ENCODE measurements at places on chromosomes 5 and 9.

- no peak for DNase-seq
Observed at GRCh38 chr5:157827423-157827822, 31.5 kb downstream of the CLINT1 start.

DNA sequence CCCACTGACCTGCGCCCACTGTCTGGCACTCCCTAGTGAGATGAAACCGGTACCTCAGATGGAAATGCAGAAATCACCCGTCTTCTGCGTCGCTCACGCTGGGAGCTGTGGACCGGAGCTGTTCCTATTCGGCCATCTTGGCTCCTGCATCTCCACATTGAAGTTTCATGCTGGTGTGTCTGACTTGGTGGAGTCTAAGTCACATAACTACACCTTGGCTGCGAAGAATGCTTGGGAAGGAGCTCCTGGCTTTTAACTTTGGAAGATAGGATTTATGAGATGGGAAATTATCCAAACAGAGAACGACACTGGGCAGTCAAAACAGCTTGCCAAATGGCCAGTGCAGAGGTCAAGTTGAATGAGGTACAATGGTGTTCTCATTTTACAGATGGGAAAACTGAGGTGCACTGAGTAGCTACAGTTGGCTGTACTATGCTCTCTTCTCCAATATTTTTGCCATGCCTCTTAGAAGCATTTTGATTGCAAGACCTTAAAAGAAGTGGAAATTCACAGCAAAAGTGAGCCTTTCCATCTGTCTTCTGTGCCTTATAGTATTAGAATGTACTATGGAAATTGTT lies 36.7 kb downstream of the CCDC192 start:
- no peak for DNase-seq

DNA sequence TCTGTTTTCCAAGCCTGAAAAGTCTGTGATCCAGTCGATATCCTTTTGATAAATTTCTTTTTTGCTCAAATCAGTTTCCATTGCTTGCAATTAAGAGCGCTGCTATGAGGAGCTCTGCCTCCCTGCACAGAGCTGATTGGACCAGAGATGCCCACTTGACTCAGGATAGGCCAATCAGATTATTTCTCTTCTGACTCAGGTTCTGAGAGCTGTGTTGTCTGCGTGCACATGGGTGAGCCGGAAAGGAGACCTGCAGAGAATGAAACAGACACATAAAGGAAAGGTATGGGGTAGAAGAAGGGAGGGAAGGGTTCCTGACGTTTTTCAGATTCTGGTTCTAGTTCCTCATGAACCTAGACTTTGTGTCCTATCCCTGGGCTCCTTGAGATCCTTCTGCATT lies 15.8 kb upstream of the FABP6 start:
- no peak for DNase-seq

GRCh38 chr9:4714266-4715016 lies 26.6 kb downstream of the AK3 start:
- DNase-seq, result no peak

GRCh38 chr9:123749580-123750202 lies 180.2 kb downstream of the DENND1A start:
- peak; percentile 75 for DNase-seq

GRCh38 chr5:107605596-107606125 lies 65.1 kb downstream of the EFNA5 start:
- no peak for DNase-seq

DNA sequence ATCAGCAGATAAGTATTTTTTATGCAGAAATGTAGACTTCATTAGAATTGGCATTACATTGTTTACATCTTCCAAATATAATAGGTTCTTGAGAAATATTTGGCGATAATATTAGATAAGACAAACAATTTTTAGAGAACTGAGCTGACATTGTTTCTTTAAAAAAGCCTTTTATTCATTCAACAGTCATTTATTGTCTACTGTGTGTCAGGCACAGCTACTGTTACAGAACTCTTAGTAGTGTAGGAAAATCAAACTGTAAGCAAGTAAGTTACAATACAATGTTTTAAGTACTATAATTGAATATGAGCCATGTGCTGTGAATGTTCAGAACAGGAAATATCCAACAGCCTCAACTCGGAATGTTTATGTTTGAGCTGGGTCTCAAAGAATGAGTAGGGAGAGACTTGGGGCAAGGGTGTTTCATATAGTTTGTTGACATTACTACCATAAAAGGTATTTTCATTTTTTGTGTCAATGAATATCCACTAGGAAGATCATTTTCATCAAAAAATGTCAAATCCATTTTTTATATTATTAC lies 114.0 kb downstream of the CDC42SE2 start:
- DNase-seq, result no peak

DNA sequence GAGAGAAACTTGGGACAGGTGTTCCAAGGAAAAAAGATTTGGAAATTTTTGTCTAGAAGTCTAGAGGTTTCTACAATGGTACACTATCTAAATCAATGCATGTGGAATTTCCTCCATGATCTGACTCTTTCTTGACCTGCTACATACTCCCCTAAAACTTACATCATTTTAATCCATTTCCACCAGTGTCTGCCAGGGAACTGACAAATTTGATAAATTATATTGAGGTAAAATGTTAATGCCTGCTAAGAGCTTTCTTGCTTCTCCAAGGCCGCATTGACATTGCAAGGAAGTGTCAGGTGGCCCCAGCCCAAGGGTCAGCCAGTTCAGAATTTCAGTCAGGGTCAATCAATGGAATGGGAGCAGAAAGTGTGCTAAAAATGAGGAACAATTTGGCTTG lies 163.4 kb upstream of the FBXL17 start:
- no peak for DNase-seq

DNA sequence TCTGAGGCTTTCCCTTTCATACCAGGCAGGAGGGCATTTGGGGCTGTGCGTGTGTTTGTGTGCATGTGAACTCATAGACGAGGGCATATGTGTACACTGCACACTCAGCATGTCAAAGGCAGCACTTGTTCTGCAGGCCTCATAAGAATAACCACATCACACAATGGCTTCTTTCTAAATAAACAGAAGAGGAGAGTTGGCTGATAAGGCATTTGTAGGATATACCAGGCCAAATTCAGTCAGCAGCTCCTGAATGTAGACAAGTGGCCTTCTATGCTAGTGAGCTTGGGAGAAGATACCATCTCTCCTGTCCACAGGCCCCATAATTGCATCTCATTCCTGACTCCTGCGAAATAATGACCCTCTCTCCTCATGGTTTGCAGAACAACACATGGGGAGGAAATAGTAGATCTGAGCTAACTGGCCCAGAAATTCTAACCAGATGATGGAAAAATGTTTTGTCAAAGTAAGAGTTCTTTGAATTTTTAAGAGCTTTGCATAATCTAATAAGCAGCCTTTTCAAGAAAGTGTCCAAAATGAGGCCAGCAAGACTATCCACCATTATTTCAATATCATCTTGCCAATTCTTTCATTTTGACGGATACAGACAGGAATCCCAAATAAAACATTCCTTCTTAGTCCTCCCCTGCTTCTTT lies 60.5 kb upstream of the GAS1 start:
- no peak for DNase-seq

- DNase-seq, result no peak
Observed at GRCh38 chr5:124399426-124399961, 346.9 kb downstream of the ZNF608 start.

DNA sequence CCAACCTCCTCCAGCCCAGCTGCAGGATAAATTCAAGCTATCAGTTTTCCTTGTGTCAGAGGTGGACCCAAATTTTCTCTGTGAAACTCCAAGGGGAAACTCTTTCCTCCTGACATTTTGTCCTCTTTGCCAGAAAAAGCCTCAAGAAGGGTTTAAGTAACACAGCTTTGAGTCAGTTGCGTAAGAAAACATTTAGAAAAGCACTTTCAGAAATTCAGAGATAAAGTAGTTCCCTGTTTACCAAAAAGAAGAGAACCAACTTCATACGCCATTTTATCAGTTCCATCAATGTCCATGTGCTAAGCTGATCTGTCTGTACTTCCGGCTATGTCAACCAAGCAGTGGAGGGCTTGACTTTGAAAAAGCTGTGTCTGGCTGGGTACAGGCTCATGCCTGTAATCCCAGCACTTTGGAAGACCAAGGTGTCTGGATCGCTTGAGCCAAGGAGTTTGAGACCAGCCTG lies 19.9 kb upstream of the SUSD1 start:
- DNase-seq, result peak; percentile 52

DNA sequence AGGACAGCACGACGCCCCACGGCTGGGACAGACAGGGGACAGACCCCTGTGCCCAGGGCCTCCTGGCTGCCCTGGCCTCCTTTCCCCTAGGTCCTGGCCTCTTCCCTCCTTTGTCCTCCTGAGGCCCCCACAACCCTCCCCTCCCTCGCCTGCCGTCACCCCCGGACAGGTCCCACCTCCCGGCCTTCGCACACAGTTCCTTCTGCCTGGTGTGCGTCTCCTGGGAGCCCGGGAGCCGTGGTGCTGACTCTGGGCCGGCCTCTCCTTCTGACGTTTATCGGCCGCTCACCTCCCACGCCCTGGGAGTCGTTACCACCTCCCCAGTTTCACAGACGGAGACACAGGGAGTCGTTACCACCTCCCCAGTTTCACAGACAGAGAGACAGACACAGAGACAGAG lies 25.1 kb upstream of the NOTCH1 start:
- DNase-seq, result no peak

DNA sequence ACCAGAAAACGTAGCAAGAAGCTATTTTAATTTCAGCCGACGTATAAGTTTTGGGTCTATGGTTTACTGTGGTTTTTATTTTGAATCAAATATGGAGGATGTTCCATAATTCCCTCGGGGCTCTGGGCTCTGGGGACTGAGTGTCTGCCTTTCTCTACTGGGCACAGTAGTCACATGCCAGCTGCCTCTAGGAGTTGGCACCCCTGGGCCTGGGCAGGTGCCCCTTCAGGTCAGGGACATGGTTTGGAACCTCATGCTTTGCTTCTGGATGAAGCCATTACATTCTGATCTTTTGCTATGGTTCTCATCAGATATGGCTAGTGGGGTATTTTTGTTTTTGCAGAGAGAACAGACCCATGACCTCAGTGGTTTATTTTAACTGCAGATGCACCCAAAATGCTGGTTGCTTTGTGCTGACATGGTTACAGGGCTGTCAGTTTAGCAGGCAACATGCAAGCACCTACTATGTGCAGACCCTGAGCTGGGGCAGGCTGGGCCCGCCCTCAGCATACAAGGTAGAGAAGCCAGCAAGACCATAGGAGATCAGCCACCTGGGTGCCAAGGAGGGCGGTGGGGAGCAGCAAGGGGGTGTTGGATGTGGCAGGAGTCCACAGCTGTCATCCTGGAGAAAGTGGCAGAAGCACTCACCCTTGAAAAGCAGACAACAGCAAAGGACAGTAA lies 54.5 kb upstream of the PSD2 start:
- no peak for DNase-seq

- no peak for DNase-seq
Observed at GRCh38 chr9:116000748-116001329, 152.8 kb upstream of the PAPPA start.

DNA sequence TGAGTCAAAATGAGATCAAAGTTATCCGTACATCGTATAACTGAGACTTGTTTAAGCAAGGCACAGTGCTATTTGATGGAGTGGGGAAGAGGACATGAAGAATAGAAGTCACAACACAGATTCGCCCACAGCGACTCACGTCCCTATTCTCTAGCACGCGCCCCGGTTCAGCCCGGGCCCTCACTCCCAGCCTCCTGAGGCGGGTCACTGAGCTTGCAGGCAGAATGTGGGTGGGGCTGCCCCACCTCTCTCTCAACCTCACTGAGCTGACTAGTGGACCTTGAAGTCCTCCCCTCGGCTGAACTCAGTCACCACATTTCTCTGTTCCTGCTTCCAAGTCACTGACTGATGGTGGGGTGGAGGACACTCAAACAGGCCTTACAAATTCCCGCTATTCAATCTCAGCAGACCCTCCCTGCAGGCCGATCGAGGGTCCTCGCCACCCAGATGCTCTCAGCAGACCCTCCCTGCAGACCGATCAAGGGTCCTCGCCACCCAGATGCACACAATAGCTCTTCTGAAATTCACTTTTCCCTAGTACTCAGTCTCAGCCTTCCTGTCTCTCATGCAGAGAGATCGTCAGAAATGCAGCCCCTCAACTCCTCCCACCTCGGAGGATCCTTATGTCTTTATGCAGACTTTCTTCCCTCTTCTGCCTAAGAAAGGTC lies 12.9 kb downstream of the GLDC start:
- no peak for DNase-seq

GRCh38 chr9:113585555-113585954 lies 122.0 kb downstream of the RGS3 start:
- DNase-seq, result no peak

DNA sequence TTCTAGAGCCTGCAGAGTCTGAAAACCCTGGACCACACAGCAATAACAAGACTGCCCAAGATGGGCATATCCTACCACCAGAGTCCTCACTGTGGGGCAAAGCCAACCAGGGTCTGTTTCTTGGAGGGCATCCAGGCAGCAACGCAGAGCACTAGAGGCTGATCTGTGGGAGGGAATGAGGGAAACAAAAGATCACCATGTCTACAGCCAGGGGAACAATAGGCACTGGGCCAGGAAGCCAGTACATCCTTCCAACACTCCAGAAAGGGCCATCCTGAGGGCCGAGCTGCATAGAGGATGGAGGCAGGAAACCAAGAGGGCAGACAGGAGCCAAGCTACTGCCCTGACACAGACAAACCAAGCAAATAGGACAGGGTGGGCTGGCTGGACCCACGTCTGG lies 416.1 kb upstream of the IRX4 start:
- DNase-seq, result no peak

DNA sequence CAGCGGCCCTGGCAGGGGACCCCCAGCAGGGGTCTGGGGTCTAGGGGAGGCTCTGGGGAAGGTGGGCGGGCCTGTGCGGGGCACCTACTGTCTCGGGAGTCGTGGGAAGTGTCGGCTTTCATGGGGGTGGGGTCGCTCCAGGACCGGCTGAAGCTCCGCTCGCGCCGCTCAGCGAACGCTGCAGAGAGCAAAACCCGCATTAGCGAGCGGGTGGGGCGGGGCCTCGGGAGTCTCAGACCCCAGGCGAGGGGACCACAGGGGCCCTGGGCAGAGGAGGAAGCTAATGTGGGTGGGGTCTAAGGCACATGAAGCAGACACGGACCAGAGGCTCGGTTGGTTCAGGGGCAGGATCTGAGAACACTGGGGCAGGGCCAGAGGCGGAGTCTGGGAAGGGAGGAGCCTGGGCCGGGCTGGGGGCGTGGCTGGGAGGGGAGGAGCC lies 5.5 kb downstream of the NSMF start:
- DNase-seq, result peak; percentile 78

GRCh38 chr5:151602806-151603205 lies 11.7 kb upstream of the FAT2 start:
- no peak for DNase-seq

- no peak for DNase-seq
Observed at GRCh38 chr5:169307646-169308045, 6.7 kb upstream of the SLIT3 start.

Measured in suppressor macrophage treated with lipopolysaccharide for 4 hours (primary cell).